ENCODE measurements at places on chromosomes 7 and 10.

DNA sequence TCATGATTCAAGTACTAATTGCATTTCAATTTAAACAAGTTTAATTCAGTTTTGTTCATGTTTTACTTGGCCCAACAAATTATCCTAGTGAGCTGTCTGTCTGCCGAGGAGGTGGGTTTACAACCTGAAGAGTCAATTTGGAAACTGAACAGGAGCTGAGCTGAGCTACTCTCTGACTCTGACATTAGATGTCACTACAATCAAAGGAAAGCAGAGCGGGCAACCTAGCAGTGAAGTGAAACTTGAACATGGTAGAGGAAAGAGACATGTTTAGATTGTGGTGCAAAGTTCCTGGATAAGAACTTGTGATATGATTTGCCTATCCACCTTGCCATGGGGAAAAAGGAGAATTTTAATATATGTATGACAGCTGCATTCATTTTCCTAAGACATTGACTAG, 9.6 kb upstream of the AGR3 start:
- no peak for DNase-seq

DNA sequence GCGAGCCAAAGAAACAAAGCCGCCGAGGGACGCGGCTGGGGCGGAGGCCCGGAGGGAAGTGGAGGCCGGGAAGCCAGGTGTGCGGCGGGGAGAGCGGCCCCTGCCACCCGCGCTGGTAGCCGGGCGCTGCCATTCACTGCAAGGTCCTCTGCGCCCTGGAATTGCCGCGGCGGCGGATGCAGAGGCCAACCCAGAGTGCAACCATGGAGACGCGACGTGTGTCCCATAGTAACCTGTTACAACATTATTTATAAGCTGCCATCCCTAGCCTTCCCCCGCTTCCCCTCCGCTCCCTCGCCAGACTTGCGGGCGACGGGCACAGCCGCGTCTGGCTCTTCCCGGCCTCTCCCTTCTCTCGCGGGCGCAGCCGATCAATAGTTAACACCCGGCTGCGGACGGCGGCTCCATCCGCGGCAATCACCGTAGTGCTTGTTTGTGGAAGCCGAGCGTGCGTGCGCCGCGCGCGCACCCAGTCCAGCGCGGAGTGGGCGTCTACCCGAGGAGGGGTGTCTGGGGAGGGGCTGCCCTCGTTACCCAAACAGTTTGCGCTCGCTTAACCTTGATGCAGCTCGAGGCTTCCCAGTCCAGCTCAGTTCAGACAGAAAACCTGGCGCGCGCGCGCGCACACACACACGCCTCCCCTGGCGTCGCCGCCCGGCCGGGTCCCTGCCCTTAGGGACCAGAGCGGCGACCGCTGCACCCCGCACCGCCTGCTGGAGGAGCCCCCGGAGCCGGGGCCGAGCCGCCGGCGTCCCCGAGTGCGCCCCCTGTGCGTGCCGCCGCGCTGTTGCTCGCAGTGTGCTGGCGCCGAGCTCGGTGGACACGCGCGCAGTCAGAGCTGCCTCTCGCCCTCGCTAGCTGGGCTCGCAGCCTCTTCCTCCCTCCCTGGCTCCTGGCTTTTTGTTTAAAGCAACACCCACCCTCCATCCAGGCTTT, 165.4 kb upstream of the DPP6 start:
- DNase-seq, result no peak

- DNase-seq, result no peak
Observed at GRCh38 chr7:117489911-117490310, 10.1 kb downstream of the CFTR start.

- DNase-seq, result no peak
Observed at GRCh38 chr7:98681951-98682350, 64.9 kb downstream of the NPTX2 start.

GRCh38 chr7:73354821-73355220, 26.9 kb downstream of the FKBP6 start:
- DNase-seq, result no peak

- DNase-seq, result no peak
Observed at GRCh38 chr10:70169649-70170364, 507 bp downstream of the SAR1A start.
